ENCODE measurements at places on chromosomes 1 and 21.

DNA sequence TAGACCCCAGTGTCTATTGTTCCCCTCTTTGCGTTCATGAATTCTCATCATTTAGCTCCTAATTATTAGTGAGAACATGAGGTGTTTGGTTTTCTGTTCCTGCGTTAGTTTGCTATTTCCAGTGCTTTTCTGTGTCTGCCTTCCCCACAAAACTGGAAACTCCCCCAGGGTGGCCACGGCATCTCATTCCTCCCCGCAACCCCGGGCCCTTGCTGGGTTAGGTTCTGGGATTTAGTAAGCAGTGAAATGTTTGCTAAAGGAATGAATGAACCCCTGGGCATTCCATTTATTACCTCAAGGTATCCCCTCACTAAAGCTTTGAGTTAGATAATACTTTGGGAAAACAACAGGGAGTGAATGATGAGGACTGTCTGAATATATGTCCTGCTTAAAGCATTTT is 142.9 kb downstream of the GLUL start:
- no peak for DNase-seq

DNA sequence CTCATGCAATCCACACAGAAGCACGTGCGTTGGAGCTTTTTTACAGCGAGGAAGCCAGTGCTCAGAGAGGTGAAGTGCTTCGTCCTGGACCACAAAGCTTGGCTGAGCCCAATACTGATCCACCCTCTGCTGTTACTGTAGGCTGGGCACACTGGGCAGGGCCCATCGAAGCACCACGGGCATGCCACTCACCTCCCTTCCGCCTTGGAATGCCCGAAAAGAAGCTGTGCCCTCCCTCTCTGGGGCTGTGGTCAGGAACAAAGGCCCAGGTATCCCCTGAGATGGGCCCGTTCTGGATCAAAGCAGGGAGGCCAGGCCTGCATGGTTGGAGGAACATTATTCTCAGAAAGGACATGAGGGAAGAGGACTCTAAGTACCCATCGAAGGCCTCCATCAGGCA is 206.7 kb upstream of the C1orf174 start:
- DNase-seq: no peak

DNA sequence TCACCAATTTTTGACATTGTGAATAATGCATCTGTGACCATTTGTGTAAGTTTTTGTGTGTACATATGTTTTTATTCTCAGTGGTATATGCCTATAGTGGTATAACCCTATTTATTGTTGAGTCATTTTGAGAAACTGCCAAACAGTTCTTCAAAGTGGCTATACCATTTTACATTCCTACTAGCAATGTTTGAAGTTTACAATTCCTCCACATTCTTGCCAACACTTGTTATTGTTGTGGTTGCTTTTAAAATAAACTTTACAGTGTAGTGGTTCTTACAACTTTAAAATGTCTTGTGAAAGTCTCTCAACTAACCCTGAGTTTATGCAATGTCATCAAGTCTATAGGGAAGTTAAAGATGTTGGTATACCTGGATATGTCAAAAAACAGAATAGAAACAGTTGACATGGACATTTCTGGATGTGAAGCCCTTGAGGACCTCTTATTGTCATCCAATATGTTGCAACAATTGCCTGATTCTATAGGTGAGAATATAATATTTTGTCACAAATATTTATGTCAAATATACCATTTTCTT is 219.4 kb downstream of the LRRC40 start:
- DNase-seq: no peak

GRCh38 chr21:32867597-32867996 is 96.0 kb upstream of the PAXBP1 start:
- DNase-seq: no peak

- no peak for DNase-seq
Measured at GRCh38 chr1:228293816-228294500, 86.1 kb downstream of the OBSCN start.

DNA sequence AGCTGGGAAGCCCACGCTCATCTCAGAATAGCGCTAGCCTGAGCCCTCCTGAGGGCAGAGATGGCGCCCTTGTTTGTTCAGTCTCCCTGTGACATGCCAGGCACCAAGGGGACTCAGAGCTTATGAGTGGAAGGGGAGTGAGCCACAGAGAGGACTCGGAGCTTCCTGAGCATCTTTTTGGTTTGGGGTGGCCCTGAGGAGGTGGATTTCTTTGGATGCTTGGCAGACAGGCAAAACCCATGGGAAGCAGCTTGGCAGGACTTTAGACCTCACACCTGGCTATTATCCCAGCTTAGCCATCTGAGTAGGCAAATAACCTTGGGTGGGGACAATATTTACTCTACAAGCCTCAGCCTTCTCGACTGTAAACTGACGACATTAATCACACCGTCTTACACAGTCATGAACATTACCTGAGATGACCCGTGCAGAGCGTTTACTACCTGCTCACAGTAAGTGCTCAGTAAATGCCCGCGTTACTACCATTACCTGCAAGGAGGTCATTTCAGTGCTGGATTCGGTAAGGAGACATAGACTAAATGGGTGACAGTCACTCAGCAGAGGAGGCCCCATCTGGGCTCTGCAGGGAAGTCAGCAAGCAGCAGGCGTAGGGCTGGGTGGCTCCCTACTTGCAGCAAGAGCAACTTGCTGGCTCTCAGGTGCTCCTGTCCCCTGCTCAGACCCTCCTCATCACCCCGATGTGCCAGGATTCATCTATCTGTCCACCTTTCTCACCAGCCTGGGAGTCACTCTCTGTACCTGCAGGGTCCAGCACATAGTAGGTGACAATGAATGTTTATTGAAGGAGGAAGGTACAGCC is 54.9 kb downstream of the KLHDC7A start:
- no peak for DNase-seq

DNA sequence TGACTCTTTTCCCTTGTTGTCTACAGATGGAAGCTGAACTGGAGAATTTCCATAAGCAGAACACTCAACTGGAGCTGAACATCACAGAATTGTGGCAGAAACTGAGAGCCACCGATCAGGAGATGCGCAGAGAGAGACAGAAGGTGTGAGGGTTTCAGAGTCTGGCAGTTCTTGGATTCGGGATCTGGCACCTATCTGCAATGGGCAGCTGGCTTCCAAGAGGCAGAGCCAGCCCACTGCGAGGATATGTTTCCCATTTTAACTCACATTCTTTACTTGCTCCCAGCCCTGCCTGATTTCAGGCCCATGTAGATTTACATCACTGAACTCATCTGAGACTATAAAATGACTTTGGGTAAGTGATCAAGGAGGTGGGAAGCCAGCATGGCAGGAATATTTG is 37.3 kb upstream of the TMEM125 start:
- no peak for DNase-seq

- DNase-seq: no peak
Measured at GRCh38 chr1:103538226-103538625, 12.7 kb downstream of the RNPC3 start.

DNA sequence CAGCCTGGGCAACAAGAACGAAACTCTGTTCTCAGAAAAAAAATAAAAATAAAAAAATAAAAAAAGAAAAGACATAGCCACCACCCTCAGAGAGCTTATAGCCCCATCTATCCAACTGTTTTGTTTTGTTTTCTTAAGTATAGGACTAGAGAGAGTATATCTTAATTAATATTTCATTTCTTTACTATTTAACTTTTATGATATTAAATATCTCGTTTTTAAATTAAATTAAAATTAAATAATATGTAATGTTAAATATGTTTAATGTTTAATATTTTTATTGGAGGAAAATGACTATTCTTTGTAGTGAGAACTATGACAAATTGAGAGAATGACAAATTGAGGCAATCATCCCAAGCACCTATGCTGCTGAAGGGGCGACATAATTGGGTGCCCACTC is 33.1 kb upstream of the YTHDF2 start:
- no peak for DNase-seq

DNA sequence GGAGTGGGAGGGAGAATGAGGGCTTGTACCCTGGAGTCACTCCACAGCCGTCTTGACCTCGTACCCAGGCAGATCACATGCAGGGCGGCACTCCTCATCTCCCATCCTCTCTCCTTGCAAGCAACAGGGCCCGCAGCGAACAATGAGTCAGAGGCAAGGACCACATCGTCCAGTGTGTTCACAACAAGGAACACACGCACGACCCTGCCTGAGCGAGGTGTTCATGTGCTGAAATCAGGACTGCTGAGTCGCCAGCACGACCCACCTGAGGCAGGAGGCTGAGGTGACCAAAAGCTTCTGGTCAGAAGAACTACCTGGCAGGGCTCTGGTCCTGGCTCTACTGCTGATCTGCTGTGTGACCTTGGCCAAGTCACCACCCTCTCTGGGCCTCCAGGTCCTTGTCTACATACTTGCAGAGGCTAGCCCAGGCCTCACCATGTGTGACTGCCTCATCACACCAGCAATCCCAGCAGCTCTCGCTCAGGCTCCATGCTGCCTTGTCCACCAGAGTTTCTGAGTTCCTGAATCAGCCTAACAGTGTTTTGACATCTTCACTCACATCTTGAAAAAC is 78.0 kb downstream of the SSBP3 start:
- DNase-seq: no peak

DNA sequence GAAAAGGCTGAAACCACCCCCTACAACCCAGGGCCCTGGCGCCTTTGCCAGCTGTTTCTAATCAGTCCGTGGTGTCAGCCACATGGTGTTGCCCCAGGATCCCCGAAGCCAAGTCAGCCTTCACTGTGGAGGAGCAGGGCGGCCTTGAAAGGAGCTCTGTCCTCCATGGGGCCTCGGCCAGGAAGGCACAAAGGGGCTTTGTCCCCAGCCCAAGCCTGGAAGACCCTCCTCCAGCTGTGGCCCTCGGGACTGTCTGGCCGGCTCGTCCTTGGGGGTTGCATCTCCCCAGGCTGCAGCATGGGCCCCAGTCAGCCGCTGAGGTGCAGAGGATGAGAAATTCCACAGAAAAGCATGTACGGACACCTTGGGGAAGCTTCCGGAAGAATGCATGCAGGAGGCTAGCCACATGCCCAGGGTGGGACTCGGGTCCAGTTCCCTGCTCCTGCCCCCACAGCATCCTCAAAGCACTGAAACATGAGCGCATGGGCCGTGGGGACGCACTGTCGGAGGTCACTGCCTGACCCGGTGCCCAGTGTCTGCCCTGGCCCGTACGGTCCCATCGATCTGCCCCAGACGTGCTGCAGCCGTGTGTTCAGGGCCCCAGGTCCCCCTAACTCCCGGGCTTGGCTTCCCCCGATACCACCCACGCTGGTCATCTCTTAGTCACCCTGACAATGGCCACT is 38.6 kb upstream of the POFUT2 start:
- DNase-seq: no peak

- no peak for DNase-seq
Measured at GRCh38 chr1:203571661-203572060, 55.0 kb upstream of the ATP2B4 start.

DNA sequence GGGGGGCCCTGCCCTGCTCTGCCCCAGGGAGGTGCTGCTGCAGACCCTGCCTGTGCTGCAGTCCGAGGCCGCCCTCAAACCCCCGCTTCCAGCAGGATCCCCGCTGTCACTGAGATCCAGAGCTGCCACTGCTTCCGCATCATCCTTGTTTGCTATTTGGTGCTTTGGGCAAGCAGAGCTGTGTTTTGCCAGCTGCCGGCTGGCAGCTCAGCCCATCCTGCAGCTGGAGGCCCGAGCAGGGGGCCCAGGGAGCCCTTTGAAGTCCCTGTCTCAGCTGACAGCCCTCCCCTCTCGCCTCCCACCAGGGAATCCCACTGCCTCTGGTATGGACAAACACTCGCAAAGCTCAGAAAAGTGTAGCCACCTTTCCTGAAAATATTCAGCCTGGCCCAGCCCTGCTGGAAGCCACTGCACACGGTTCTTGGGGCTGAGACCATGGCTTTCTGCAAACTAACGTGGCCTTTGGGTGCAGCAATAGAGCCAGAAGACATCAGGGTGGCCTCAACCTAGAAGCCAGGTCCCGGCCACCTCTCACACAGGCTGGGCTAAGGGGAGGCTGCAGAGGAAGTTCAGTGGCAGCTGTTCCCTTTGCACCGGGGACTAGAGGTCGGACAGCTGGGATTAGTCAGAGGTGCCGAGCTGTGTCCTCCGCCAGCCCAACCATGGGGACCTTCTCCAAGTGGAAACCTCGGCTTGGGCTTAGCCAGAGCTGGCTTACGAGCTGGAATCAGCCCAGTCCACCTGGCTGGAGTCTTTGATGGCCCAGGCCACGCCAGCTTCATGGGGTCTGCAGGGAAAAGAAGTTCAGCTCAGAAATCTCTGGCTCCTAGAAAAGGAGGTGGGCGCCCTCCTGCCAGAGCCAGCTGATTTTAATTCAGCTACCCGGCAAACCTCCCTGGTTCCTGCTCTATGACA is 107.1 kb downstream of the SPSB1 start:
- DNase-seq: no peak

DNA sequence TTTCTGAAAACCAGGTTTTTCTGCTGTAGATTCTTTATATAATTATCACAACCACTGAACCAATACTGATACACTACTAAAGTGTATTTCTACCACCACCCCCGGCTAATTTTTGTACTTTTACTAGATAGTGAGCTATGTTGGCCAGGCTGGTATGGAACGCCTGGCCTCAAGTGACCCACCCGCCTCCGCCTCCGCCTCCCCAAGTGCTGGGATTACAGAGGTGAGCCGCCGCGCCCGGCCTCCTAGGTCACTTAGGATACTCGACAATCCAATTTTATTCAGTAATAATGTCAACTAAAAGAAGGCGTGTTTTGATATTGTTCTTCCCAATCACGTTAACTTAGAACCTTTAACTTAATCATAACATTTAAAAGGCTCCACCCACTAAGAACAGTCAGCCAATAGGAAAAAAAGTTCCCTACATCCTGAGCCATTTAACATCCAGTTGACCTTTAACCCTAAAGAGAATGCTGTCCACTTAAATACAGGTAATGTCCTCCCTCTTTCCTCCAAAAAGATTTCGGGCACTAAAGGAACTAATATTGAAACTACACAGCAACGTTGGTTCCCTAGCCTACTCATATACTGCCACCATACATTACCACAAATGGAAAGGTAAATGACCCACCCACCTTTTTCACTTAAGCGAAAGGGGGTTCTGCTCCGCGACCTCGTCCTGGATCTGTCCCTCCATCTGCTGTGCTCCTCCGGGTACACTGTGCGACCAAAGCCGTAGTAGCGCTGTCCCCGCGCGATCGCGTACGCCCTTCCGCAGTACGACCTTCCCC is 1.2 kb downstream of the RSRP1 start:
- DNase-seq: no peak

GRCh38 chr1:159000625-159001024 is 9.1 kb upstream of the IFI16 start:
- no peak for DNase-seq

Measured in CD4-positive, alpha-beta T cell treated with Interleukin-1 beta for 1 hour (primary cell).